ENCODE measurements at places on chromosomes 1 and 21.
A peak's percentile ranks its signal among the peaks of the same experiment; 100 is the strongest.

DNA sequence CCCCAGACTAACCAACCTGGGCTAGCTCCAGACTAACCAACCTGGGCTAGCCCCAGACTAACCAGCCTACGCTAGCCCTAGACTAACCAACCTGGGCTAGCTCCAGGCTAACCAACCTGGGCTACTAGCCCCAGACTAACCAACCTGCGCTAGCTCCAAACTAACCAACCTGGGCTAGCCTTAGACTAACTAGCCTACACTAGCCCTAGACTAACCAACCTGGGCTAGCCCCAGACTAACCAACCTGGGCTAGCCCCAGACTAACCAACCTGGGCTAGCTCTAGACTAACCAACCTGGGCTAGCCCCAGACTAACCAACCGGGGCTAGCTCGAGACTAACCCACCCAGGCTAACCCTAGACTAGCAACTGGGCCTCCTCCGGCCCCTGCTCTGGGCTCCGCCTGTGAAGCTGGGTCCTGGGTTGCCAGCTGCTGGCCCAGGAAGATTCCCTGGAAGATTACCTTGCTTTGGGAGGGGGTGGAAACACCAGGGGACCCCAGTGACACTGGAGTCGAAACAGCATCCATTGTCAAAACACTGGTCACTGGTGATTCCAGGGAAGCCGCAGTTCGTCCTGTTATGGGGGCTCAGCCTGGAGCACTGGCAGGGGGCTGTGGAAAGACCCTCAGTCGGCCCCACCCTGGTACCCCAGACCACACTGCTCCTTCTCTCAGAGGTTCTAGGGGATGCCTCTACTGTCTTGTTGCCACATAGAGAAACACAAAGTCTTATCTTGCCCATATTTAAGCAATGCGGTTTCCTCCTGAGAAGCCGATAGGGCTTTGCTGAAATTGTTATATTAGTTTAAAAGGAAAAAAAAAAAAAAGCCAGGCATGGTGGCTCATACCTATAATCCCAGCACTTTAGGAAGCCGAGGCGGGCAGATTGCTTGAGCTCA is 1.1 kb downstream of the TFF2 start:
- DNase-seq = no peak

DNA sequence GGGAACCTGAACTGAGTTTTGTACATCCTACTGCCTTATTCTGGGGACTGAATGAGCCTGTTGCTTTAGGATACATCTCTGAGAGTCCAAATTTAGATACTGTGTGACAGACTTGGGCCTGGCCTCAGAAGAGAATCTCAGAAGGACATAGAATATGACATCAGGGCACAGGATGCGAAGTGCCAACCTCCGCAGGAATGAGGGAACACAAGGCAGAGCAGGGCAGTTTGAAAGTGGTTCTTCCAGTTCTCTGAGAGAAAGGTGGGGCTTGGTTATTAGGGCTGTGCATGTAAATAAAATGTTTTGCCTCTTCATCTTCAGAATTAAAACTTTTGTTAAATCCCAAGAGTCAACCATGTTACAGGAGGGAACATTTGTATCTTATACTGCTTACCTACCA is 23.1 kb downstream of the TRAF5 start:
- no peak for DNase-seq

- DNase-seq = peak; percentile 80
Measured at GRCh38 chr1:168613691-168614231, 37.4 kb downstream of the XCL1 start.

- DNase-seq = no peak
Measured at GRCh38 chr1:57282411-57282810, 141.4 kb downstream of the DAB1 start.

GRCh38 chr1:31297277-31298247 is 730 bp downstream of the ZCCHC17 start:
- no peak for DNase-seq

DNA sequence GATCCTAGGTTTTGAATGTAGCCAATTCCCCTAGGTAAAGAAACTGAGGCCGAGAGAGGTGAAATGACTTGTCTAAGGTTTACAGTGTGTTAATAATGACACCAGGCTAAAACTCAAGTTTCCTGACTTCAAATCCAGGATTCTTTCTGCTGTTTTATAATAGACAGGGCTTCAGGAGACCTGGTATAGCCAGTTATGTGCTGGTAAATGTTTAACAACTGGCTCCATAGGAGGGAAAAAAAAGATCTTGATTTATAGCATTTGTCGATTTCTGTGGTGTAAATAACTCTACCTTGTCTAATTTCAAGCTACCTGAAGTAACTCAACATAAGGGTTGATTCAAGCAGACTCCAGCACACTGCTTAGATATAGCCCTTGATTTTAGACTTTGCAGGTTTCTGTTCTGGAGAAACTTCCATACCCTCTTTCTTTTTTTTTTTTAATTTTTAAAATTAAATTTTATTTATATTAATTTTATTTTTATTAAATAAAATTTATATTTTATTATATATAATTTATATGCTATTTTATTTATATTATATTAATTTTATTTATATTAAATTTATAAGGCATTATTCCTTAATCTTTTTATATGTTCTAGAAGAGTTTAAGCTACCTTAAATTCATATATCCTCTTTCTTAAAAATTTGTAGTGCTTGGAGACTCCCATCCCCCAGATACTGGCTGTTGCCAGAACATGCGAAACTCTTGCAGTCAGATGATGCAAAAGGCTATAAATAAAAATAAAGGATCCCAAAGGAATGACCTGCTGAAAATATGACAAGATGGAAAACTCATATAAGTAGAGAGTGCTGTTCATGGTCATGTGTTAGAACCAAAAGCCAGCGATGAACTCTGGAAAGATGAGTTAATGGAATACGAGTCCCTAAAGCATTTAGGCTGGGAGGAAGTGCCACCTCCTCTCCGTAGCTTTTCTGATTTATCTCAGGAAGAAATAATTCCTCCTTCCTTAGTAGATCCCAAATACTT is 35.4 kb upstream of the SRSF10 start:
- DNase-seq = no peak

GRCh38 chr21:41068496-41068895 is 99.5 kb upstream of the BACE2 start:
- no peak for DNase-seq

GRCh38 chr1:20074725-20075171 is 4.8 kb downstream of the PLA2G5 start:
- no peak for DNase-seq

Measured in NCI-H187 treated with DMSO at 0.1 percent for 48 hours (cell line).